LoVo (cell line): ENCODE measurements at places on chromosomes 13 and 19.

DNA sequence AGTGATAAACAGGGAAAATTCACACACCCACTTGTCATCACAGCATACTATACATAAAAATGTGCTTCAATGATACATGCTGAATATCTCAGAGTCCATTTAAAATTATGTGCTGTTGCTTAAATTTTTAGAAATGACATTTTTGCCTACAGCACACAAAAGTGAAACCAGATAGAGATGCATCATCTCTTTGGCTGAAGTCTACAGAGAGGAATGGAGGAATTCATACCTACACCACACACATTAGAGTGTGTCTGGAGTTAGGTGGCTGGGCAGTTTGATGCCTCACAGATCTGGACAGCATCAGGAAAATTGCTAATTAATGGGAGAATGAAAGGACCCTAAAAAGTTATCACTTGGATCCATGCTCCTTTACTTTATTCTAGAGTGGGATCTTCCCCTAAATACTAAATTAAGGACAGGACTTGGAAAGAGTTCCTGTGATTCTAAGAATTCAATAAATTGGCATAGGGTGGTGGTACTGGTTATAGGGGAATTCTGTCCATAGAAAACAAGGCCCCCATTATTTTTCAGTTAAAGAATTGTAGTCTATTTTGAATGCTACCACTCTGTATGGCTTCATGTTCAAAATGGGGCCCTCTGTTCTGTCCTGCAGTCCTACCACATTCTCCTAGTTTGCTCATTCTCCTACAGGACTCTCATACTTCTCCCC is 41.3 kb downstream of the RCBTB2 start:
- DNase-seq = no peak

- peak; percentile 80 for DNase-seq
These were observed at the start of gene CARD8 for GRCh38 chr19:48255376-48256303. Gene CARD8, minus strand, starts transcription at chr19:48255912. Its CDS starts 14,892 bp downstream, at chr19:48241020.

DNA sequence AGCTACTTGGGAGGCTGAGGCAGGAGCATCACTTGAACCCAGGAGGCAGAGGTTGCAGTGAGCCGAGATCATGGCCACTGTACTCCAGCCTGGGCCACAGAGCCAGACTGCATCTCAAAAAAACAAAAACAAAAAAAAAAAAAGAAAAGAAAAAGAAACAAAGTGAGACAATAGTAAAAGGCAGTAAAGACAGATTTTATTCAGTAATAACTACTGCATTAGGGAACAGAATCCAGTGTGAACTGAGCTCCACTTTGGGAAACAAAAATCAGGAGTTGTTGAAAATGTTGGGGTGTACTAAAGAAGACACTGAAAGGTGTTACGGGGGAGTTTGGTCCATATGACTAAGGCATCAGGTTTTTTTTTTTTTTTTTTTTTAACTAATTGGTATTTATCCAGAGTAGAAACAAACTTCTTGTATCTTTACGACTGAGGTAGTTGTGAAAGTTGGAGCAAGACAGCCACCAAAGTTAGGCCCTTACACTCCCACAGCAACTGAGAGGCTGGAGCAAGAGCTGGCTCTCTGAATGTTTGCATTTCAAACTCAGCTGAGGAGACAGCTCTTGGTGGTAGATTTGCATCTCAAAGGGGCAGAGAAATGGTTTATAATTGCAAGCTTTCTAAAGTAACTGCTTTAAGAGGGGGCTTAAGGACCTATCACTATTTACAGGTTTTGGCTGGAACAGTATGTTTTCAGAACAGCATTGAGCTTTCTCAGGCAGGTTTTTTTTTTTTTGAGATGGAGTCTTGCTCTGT is 24.2 kb downstream of the ZNF607 start:
- no peak for DNase-seq

- no peak for DNase-seq
These were observed 981.5 kb downstream of the DIAPH3 start for GRCh38 chr13:59182241-59182640.

DNA sequence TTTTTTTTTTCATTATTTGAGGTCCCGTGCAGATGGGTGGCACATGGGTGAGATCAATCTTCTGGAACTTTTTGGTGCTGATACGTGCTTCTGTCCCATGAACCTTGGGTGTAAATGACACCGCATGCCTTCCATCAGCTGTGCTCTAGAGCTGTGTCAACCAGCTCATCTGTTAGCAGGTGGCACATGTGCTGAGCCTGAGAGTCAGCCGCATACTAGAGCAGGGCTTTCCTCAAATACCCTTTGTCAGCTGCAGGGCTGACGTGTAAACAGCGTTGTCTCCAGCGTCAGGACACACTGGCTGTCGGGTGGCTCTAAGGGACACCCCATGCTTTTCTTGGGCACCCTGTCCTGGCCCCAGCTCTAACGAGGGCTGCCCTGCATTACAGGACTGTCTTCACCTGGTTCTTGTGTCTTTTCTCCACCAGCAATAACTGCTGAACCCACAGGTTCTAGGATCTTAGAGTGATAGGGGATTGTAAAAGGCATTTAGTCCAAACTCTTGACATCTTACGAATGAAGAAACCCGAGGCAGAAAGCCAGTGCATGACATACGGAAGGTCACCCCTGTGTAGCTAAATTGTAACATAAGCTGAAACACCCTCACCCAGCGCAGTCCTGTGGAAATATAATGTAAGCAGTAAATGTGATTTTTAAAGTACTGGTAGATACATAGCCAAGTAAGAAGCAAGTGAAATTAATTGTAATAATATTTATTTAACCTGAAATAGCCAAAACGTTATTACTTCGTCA is 119.5 kb downstream of the LRCH1 start:
- DNase-seq = no peak

- no peak for DNase-seq
These were observed 50.0 kb downstream of the PIN1 start for GRCh38 chr19:9885077-9885552.

GRCh38 chr13:26656919-26657318 is 99.4 kb downstream of the WASF3 start:
- DNase-seq = peak; percentile 6

DNA sequence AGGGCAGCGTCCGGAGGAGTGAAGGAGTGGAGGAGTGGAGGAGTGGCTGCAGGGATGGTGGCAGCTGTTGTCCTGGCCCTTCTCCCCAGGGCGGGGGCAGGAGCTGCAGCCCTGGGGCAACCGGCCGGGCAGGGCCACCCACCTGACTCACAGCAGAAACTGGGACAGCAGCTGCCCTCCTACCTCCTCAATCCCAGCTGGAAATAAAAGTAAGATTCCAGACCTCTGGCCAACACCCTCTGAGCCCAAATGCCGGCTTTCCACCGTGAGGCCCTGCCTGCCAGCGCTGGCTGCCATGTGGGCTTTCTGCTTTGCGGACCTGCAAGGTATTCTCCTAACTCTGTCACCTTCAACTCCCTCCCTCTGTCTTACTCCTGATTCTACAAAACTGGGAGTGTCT is 3.3 kb upstream of the CLPP start:
- no peak for DNase-seq

DNA sequence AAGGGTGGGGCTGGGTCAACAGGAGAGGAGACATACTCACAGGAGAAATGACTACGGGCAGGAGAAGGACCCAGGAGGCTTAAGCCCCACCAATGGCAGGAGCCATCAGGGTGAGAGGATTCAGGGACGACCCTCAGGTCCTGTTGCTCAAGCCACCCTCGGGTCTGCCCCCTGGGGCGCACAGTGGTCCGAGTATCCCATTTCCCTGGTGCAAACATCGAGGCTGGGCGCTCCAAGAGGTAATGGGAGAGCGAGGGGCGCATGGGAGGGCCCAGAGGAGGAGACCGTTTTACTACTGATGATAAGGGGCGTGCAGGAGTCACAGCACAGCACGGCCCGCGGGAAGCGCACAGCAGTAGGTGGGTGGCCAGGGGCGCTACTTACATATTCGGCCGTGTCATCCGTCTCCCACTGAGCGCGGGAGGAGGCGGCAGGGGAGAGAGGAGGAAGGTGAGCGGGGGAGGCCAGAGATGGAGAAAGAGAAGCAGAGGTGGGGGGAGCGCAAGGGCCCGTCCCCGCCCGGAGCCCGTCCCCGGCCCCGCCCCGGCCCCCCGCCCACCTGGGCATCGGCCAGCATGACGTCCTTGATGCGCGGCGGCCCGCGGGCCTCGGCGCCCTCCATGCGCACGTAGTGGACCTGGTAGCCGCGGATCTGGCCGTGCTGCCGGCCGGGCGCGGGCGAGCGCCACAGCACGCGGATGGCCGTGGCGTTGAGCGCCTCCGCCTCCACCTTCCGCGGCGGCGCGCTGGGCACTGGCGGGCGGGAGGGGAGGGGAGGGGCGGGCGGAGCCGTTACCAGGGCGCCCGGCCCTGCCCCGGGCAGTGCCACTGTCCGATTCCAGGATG is 111.5 kb downstream of the PTPRS start:
- DNase-seq = peak; percentile 43

- DNase-seq = no peak
These were observed 26.8 kb downstream of the AP1M1 start for GRCh38 chr19:16224293-16225045.

DNA sequence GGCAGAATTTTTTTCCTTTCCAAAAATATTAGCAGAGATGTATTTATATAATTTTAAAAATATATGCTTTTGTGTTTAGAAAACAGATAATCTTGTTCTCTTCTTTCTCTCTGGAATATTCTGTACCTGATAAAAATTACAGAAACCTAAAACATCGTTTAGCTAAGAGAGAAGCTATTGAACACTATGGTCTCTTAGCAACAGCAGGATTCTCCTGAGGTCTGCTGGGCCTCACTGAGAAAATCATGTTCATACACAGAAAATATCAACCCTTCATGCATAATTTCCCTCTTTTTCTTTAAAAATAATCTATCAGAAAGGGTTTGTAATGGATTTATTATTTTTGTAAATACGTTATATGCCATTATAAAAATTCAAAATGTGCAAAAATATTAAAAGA is 242.2 kb downstream of the DCLK1 start:
- DNase-seq = no peak

DNA sequence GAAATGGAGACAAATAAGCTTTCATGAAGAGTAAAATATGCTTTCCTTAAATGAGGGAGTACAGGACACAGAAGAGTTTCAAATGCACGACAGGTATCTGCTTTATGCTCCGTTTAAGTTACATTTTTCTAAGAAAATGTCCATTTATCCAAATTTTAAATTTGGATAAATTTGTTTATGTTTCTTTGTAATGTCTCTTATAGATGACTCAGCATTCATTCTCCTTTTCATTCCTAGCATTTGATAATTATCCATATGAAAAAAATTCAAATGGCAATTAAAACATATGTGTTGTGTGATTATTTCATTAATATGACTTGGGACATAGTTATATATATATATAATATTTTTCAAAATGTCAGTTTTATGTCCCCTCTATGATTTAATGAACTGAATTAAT is 1449.3 kb downstream of the SLITRK1 start:
- no peak for DNase-seq

DNA sequence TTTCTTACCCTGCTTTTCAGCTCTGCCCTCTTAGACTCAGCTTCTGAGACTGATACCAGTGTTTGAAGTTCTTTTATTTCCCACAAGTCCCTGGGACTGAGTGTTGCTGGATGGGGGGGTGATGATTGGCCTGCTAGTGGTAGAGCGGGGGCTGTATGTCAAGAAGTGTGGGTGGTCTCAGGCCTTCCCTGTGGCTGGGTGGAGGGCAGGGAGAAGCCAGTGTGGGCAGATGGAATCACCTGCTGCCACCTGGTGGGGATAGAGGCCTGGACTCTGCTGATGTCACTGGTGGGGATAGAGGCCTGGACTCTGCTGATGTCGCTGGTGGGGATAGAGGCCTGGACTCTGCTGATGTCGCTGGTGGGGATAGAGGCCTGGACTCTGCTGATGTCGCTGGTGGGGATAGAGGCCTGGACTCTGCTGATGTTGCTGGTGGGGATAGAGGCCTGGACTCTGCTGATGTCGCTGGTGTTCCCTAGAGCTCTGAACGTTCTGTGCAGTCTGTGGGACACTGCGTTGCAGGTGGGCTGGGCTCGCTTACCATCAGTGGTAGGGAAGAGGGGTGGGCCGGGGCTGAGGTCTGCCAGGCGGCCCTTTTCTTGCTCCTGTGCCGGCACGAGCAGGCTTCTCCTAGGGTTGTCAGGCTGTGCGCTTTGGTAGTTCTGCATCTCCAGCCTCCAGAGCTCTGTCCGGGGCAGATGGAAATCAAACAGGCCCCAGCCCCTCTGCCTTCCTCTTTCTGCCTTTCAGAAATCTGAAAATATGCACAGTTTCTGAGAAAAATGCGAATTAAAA is 101.3 kb downstream of the ARHGEF7 start:
- DNase-seq = no peak

DNA sequence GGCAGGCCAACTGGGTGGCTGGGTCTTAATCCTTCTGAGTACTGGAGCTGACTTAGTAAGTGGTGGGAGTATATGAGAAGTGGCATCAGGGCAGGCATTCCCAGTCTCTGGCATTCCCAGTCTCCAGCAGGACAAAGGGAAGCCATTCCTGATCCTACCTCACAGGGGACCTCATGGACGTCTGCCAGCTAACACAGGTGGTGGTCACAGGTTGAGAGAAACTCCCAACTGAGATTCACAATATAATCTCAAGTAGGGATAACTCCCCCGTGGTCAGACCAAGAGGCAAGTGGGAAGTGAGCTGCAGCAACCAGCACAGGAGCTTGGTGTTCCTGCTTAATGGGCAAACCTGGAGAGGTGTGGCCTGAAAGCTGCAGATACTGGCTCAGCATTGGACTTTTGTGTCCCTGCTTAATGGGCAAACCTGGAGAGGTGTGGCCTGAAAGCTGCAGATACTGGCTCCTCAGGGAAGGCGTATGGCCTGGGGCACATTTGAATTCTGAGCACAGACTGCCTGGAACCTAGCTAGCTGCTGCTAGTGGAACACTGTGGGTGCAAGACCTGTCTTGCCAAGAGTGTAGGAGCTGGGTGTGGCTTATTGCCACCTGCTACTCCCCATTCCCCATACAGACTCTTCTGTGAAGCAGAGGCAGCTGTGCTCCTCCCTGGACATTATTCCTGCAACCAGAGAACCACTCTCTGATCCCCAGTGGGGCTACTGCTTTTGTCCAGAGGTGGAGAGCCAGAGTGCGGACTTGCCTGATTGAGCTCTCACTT is 25.9 kb upstream of the OR10H2 start:
- no peak for DNase-seq

GRCh38 chr13:27678306-27679040 is 56.8 kb downstream of the POLR1D start:
- DNase-seq = no peak

GRCh38 chr13:80705371-80706163 is 364.6 kb upstream of the SPRY2 start:
- no peak for DNase-seq

DNA sequence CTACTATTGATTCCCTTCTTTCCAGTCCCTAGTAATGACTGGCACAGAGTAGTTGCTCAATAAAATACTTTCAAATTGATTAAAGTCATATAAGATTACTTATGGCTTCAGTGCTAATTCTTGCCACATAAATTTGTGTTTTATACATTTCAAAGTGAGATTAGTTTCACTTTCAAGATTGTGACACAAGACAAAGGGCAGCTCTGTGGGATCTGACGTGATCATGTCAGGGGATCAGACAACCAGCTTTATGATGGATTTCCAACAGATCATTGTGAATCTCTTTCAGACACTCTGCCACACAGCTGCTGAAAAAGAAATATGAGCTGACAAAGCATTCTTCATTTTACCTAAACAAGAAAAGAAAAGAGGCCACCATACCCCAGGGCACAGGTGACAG is 73.4 kb upstream of the POMP start:
- DNase-seq = no peak
